Ecto neural progenitor cell (in vitro differentiated cells): ENCODE measurements at places on chromosomes 7 and 10.

- DNase-seq: no peak
These were observed 80.6 kb downstream of the RGS10 start for GRCh38 chr10:119461923-119462322.

- DNase-seq: no peak
These were observed 705.7 kb upstream of the IGFBP3 start for GRCh38 chr7:46626691-46627310.

DNA sequence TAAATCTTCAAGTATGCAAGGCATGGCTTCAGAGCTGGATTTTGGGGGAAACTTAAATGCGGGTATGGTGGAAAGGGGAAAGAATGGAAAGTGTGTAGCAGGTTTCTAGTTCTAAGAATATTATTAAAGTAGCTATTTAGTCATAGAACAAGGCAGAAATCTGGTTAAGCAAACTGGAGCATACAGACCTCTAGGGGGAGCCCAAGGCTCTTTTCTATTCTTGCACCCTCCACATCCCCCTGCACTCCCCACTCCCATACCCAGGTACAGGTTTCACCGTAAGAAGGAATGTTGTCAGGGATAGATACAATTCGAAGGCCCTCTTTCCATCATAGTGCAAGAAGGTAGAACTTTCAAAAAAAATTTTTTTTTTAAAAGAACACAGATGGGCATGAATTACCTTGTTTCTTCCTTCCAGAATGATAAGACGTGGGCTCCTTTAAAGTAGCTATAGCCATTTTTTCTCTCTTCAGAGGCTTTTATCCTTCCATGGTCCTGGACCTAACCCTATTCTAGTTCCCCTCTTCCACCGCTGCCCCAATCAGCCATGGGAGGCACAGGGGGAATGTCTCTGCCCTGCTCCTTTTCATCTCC, 41.5 kb upstream of the SMIM30 start:
- DNase-seq: peak; percentile 47

- DNase-seq: no peak
These were observed 361.6 kb upstream of the GRM3 start for GRCh38 chr7:86282014-86282682.

DNA sequence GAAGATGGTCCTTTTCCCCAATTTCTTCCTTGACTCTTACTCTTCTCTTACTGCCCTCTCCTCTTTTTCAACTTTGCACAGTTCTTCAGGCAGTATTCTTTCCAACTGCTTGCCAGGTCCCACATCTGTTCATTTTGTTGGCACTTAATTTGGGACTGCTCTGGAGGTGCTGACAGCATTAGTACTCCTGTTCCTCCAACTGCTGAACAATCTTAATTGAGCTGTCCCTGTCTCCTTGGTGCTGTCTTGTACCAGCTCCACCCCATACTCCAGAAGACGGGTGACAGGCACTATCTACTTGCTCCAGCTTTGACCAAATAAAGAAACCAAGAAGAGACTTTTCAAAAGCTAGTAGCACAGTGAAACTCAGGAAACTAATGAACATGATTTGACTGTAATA, 160.0 kb downstream of the PDE1C start:
- DNase-seq: no peak

DNA sequence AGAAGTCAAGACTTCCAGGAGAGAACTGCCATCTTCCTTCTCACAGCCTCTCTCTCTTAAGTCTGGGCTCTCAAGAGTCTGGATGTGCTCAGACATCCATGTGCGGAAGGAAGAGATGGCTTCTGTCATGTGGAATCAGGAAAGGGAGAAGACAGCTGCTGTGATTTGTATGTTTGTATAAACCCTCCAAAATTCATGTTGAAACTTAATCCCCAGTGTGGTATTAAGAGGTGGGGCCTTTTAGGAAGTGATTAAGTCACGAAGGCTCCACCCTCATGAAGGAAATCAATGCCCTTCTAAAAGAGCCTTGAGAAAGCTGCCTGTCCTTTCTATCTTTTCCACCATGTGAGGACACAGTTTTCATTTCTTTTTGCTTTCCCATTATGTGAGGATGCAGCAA, 73.9 kb upstream of the PTN start:
- no peak for DNase-seq

DNA sequence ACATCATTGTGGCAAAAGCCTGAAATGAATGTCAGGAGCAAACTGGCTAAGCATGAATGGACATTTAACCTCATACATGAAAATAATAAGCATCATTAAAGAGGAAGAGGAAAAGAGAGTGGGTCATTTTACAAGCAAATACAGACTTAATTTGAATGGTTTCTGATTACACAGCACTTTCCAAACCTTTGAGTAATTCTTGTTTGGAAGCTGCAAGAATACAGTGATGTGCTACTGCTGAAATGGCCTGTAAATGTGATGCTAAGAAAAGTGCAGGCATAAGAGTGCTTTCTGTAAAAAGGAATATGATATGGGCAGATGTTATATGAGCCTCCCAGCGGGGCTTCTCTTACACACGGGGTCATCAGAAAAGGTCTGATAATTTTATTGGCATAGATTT, 30.2 kb downstream of the TAS2R16 start:
- no peak for DNase-seq
